ENCODE measurements at places on chromosomes 12 and 14.

DNA sequence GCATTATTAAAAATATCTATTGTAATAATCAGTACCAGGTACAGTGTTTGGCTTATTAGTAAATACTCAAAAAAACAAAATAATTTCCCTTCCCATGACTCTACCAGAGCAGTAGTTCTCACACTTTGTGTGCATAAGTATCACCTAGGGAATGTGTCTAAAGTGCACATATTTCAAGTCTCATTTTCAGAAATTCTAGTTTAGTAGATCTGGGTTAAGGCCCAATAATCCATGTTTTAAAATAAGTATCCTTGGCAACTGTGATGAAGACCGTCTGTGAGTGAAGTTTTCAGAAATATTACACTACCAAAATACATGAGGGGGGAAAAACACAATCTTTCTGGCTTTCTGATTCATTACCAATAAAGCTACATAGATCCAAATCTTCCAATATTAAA, 237.6 kb downstream of the SLC2A13 start:
- no peak for DNase-seq

DNA sequence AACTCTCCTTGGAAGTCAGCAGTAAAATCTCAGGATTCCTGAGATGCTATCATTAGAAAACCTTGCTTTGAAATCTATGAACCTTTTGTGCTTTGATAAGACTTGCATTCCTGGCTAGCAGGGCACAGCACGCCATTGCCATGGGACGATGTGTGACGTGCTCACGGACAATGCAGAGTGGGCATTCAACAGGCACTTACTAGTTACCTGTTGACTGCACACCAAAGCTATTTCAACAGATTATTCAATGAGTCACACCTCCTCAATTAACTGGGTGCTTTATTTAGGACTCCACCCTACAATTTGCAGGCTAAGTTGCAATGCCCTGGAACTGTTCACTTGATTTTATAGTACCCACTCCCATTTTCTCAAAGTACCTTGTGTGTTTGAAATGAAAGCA, 11.3 kb downstream of the NOS1 start:
- no peak for DNase-seq

DNA sequence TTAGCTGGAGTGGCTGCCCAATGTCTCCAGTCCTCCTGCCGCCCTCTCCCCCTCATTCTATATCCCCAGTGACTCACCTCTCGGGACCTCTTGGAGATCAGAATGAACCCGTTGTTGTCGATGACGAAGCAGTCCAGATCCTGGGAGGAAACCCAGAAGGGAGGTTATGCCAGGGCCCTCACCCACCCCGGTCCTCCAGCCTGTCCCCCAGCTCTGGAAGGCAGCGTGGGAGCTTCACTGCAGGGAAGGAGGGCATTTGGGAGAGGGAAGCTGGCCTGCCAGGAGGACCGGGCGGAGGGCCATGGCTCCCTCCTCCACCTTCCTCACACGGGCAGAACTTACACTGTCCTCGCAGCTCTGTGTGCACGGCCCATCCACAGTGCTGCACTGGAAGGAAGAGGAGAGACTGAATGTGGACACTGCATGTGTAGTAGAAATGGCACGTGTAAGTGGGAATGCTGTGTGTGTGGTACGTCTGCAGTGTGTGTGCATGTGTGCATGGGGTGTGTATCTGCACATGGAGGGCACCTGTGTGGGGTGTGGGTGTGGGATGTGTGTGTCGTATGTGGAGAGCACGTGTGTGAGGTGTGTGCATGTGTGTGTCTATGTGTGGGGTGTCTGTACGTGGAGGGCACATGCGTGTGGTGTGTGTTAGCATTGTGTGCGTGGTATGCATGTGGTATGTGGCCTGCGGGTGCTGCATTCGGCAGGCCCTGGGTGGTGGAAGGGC, 10.0 kb upstream of the LRTM2 start:
- peak; percentile 22 for DNase-seq

- no peak for DNase-seq
Observed at GRCh38 chr14:86990396-86990795, 1002.6 kb downstream of the GALC start.

DNA sequence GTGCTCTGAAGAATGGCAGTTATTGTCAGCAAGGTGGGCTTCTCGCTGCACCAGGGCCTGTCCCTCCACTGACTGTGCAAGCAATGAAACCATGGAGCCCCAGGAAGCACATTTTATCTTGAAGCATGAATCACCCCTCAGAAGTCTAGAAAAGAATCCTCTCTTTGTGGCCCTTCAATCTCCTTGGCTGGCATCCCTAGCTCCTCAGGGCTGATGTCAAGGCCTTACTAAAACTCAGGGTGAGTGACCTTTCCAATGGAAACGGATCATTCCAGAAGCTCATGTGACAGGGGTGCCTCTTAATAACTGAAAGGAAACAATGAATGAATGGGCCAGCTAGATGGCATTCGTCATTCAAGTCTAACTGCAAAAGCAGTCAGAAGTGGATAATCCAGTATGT, 22.3 kb upstream of the PLEKHH1 start:
- DNase-seq: no peak

DNA sequence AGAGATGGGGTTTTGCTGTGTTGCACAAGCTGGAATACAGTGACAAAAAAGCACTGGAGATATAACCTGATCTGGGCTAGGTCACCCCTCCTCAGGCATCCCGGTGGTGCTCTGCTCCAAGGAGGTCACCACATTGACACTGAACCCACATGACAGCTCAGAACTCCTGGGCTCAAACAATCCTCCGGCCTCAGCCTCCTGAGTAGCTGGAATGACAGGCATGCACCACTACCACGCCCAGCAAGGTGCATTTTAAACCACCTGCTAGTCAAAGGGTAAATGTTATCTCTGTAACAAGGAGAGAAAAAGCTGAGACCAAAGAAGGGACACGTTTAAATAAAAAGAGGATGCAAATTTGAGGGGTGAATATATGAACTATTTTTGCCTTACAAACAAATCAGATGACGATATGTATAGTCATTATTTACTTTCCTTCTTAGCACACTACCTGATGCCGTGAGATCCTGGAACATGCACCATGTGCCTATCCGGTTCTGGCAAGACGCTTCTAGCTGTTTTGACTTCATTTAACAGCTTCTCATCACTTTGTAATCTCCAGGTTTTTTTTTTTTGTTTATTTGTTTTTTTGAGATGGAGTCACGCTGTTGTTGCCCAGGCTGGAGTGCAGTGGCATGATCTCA, 135.1 kb downstream of the PPM1H start:
- no peak for DNase-seq
